ENCODE measurements at places on chromosomes 7 and 10. TPM values are rescaled to one million over a fixed set of nuclear protein-coding genes. Genes with fewer than 3 reads are reported as not detected.

CEP55 gene
- total RNA-seq: 53.3 TPM

LIPM gene
- total RNA-seq: not detected

OPALIN gene
- total RNA-seq: not detected

CCL26 gene
- total RNA-seq: 7.7 TPM

TMEM72 gene
- total RNA-seq: not detected

SLC26A5 gene
- not detected for total RNA-seq

GPER1 gene
- total RNA-seq: 1.2 TPM

INTS15 gene
- 25.0 TPM for total RNA-seq

ACHE gene
- total RNA-seq: 3.0 TPM

DDC gene
- total RNA-seq: 1.2 TPM

UNCX gene
- total RNA-seq: not detected

MALRD1 gene
- total RNA-seq: not detected

C7orf33 gene
- not detected for total RNA-seq

TUBB8 gene
- total RNA-seq: 0.22 TPM
